ENCODE measurements at places on chromosomes 7 and 10.

DNA sequence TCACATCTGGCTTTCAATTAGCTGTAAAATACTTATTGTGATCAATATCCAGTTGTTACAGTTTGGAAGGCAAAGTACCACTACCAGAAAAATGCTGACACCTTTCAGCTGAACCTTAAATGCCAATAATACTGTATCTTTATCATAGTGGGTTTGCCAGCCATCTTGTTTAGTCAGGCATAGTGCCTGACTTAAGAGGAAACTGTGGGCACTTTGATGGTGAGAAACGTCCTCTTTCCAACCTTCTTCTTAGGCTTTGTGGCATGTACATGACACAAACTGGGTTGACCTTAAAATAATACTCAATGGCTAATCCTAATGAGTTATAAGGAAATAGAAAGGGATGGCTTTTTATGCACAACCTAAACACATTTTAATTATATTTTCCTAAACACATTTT, 52.3 kb upstream of the PRR15 start:
- DNase-seq, result no peak

DNA sequence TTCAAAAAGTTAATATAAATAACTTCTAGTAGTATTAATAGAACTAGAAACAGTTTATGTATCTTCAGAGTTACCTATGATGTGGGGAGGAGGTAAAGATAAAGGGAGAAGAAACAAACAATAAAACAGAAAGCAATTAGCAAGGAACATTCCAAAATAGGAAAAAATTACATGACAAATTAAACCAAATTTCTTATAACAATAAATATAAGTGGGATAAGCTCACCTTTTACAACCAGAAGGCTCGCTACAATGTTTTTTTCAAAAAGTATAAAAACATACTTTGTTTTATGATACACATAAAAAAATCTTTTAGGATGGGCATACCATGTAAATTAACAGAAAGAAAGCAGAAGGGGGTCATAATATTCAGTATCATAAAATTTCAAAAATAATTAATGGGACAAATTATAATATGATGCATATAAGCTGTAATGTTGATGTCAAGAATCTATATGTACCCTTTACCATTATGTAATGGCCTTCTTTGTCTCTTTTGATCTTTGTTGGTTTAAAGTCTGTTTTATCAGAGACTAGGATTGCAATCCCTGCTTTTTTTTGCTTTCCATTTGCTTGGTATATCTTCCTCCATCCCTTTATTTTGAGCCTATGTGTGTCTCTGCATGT, 31.8 kb downstream of the GLCCI1 start:
- DNase-seq, result no peak

DNA sequence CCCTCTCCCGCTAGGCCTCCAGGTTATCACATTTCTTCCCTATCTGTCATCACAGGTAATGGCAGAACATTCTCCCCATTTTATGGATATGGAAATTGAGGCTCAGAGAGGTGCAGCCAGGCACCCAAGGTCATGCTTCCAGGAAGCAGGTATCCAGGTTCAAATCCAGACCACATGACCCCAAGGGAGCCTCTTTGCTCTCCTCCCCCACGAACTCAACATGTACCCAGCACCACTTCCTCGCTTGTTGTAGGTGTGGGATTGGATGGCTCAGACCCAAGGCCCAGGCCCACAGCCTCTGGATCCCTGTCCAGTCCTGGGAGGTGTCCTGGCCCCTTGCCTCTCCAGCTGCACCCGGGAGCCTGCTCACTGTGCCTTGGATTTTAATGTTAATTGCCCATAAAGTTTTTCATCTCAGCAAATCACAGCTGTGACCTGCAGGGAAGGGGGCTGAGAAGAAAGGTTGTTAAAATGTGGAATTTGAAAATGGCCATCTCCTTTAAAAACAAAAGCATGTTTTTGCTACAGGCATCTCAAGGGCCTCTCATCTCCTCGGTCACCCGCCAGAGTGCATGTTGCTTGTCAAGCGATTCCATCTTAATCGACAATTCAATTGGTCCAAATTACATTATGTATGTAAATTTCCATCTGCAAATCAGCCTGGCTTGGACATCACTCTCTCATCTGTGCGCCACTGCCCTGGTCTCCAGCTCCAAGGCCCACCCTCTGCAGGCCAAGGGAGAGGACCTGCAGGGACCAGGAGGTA, 205.4 kb upstream of the ZMIZ1 start:
- no peak for DNase-seq

DNA sequence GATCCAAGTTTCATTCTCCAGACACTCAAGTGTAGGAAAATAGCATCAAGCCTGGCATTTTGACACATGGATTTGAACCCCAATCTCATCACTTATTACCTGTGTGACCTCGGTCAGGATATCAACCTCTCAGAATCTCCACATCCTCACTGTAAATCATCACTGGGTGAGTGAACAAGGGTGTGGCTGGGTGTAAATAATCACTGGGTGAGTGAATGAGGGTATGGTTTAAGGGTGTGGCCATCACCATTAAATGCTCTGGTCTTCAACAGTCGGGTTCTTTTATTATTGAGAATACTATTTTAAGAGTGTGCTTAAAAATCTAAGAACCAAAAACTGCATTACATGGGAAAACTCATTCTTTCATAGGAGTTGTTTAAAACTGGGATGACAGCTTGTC, 200.1 kb downstream of the DOCK4 start:
- no peak for DNase-seq

DNA sequence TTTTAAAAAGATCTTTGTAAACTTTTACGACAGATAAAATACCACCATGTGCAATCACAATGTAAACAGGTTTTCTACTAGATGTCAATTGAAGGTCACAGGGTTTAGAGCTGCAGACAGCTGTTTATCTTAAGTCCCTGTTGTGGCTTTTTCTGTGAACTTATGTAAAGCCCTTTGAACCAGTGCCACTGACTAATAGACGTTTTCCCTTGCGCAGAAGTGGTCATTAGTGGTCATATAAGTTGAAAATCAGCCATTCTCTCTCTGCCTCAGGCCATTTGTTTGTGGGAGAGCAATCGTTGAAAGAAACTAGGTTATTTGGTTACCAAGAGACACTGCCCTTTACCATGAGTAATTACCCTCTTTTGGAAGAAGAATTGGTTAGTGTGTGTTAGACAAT, 23.9 kb downstream of the CACNB2 start:
- DNase-seq, result no peak

DNA sequence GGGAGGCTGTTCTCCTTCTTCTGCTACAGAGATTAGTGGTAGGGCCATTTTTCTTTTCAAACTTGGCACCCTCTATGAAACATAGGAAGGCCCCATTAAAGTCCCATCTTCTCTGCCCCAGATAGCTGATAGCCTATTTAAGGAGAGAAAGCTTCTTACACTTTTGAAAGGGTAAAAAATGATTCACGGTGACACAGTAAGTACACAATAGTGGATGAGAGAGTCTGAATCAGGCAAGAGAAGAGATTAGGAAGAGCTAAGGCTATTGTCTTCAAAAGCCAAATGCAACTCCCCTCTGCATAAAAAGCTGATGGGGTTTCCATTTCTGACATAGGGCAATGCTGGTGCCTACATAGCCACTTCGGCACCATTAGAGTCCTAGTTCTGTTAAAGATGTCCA, 3.6 kb downstream of the INA start:
- DNase-seq, result no peak

DNA sequence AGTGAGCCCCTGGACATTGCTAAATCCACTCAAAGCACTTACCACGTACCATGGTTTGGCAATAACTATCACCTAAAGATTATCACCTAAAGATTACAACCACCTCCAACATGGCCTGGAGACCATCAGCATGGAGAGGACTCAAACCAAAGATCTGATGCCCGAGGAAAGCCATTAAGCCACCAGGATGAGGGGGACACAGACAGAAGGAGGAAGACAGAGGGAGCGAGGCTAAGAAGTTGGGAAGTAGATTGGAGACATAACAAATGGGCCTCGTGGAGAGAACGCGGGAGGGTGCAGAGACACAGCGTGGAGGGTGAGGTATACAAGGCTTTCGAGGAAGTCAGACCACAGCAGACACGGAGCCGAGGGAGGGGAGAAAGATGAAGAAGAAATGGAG, 700.2 kb downstream of the PARD3 start:
- no peak for DNase-seq

- no peak for DNase-seq
Observed at GRCh38 chr10:67088036-67088435, 162.2 kb downstream of the LRRTM3 start.

DNA sequence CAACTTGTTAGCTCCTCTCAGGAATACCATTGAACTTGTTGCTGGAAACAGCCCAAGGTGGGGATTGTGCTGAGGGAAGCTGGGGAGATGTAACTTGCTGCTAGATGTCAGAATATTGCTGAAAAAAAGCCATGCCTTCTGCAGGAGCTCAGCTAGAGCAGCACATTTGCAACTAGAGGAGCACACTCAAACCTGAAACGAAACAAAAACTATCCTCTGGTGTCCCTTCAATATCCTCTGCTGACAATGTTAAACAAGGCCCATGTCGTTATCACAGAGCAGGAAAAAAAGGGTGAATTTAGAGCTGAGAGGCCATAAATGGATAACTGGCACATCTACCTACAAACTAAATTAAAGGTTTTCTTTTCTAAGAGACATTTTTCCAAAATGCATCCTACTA, 53.7 kb upstream of the MACC1 start:
- DNase-seq, result no peak

DNA sequence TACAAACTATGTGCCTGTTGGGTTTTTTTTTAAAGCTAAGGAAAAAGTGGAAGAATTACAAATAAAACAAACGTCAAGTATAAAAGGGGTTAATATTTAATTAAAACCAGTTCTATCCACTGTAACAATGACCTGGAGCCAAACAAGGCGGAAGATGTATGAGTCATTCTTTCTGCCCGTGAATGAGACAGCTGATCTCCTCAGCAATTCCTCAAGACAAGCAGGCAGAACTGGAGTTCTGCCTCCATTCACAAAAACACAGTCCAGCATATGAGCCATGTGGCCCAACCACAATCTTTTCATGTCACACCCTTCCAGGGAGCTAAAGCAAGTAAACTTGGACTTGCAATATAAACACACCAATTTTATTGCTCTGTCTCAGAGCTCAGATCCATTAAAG, 8.4 kb downstream of the ETV1 start:
- peak; percentile 94 for DNase-seq

- DNase-seq, result no peak
Observed at GRCh38 chr7:97096661-97097060, 20.8 kb upstream of the SDHAF3 start.

DNA sequence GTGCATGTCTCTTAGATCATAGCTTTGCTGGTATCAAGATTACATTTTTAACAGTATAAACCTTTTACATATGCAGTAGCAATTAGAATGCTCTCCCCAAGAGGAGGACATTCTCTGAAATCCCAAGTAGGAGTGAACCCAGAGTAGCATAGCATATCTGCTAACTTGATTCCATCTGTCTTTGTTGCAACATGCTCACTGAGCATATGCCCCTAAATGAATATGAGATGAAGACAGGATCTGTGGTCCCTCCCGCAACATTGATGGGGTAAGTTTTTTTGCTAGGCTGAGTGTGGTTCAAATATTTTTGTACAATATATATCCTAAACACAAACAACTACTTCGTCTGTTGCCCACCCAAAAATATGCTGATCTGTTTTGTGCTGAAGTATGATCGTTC, 534.2 kb upstream of the C7orf33 start:
- DNase-seq, result no peak

- DNase-seq, result no peak
Observed at GRCh38 chr7:158374586-158374985, 213.0 kb downstream of the PTPRN2 start.

- DNase-seq, result peak; percentile 98
Observed at GRCh38 chr7:80722616-80723195, 84.3 kb downstream of the CD36 start.

DNA sequence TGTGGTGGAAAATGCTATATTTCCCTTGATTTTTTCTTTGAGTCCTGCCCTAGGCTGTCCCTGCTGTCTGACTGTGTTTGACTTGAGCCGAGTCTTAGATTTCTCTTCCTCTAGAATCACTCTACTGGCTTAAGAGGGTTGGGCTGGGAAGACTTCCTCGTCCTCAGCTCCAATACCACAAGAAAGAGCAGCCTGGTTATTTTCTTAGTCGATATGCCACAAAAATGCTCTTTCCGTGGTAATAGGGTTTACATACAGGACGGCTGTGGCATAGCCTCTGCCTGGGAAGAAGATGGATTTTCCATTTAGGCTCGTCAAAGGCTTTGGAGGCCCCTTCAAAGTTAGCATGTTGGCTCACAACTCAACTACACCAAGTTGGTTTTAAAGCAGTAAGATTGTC, 212.0 kb upstream of the IGFBP3 start:
- no peak for DNase-seq

GRCh38 chr7:66050337-66050957, 25.2 kb upstream of the ASL start:
- DNase-seq, result no peak

DNA sequence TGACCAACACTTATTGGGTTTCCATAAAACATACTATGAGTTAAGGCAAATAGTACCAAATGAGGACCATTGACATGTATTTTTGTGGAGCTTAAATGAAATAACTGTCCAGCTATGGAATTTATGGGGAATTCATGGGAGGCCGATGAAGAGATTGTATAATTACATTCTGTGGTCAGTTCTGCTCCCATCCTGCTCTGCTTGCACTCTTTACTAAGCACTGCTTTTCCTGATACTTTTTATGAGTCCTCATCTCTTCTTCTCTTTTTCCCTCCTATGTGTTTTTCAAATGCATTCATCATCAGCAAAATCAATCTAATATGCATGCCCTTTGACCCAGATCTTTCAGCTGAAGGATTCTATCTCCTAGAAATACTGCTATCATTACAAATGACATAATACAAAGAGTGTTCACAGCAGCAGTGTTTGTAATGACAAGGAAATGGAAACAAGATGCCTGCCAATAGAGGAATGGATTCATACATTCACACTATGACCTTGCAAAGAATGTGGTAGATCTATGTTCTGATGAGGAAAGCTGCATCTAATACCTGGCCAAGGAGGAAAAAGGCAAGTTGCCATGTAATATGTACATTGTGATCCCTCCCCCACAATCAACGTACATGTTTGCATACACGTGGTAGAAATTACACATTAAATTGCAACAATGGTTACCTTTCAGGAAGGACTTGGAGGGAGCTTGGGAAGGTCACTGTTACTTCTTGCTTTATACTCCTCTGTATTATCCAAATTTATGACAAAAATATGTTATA, 73.9 kb downstream of the PCGF5 start:
- DNase-seq, result no peak

DNA sequence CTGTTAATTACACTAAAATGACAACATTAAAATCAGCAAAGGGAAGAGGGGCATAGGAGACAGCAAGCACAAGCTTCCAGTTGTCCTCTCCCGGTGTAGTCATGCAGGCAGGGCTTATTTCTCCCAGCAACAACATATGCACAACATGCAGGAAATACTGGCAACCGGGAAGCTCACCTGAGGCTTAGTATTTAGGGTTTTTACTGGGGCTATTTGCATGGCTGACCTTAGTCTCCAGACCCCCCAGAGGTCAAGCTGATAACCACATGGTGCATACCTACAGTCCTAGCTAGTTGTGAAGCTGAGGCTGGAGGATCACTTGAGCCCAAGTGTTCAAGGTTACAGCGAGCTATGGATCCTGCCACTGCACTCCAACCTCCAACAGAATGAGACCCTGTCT, 12.8 kb upstream of the JMJD1C start:
- no peak for DNase-seq

- DNase-seq, result no peak
Observed at GRCh38 chr10:36946598-36946997, 178.8 kb upstream of the ANKRD30A start.
